ENCODE measurements at places on chromosomes 7 and 10.

GRCh38 chr10:13984647-13985155 lies 346.0 kb downstream of the FRMD4A start:
- no peak for DNase-seq

DNA sequence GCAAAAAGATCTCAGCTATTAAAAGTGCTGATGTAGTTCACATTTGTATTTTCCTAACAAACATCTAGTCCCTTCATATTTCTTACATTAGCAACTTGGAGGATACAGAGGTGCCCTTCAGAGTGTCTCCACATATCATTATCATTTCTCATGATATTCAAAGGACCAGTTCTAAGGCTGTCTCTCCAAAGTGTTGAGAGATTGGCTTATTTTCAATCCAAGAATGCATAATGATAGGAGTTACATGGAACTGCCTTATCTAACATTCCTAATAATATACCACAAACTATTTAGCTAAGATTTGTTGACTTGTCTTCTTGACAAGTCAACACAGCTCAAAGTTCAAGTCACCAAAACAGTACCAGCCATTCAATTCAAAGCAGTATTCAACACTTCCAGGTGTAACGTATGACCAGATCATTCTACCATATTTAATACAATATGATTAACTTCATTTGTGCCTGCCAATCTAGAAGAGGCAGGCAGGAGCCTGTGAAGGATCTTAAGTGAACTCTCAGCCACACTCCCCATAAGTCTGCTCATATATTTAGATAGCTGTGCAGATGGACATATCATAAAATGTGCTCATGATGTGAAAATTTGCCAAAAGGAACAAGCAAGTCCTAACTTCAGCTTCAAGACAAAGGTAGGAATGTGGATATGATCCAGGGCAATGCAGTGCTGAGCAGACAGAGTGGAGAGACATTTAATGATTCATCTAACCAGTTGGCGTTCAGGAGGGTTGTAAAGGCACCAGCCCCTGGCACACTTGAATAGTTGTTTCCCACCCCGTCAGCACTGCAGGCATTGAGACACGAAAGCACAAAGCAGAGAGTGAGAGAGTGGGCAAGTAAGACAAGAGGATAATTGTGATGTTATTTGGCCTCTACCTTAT lies 108.3 kb downstream of the MTERF1 start:
- DNase-seq: peak; percentile 54

DNA sequence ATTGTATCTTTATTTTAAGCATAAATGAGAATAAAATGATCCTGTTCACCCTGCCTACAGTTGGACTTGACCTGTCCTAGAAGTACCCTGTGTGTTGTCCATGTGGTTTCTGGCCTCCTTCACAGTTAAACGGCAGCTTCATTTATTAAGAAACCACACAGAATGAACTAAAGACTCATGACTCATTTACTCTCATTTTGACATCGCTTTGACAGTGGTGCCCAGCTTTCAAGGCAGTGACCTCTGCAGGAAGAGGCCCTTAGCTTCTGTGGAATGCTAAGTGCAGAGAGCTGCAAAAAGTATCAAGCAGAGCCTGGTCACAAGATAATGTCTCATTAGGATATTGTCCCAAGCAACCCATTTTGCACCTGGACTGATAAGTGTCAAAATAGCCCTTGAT lies 93.4 kb downstream of the AVL9 start:
- DNase-seq: peak; percentile 62

DNA sequence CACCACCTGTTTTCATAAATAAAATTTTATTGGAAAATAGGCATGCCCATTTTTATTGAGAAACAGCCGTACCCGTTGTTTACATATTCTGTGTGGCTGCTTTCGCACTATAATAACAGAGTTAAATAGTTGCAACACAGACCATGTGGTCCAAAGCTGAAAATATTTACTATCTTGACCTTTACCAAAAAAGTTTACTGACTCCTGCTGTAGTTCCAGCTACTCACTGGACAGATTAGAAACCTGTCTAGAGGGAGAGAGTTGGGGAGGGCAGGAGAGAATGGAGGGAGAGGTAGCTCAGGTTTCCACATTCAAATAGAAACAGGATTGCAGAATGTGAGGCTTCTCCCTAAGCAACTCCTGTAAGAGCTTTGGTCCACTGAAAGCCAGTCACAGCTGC lies 55.1 kb upstream of the GLCCI1 start:
- no peak for DNase-seq

DNA sequence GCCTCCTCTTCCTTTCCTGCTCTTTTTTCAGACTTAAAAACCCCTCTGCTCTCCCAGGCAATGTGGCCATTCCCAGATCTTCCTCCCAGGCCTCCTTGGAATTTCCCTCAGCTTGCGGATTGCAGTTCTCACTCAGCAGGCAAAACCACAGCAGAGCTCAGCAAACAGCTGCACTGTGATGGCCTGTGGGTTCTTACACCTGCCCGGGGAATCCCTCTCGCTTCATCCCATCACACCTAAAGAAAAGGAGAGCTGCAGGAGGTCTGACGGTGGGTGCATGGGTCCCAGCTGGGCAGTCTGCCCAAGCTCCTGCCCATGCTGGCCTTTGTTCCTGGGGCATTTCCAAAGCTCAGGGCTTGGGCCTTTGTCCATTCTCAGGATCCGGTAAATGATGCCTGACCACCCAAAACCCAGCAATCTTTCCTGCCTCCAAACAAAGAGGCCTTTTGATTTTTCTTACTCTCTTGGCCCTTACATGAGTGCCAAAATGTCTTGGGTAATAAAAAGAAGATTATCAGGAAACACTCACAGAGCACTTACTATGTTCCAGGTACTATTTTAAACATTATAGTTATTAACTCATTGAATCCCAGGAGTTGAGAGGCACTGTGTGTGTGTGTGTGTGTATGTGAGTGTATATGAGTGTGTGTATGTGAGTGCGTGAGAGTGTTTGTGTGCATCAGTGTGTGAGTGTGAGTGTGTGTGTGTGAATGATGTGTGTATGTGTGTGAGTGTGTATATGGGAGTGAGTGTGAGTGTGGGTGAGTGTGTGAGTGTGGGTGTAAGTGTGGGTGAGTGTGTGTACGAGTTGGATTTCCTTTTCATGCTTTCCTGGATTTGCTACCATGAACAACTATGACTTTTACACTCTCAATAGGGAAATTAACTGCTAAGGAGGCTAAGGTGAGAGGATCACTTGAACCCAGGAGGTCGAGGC lies 64.5 kb upstream of the PODXL start:
- no peak for DNase-seq

- no peak for DNase-seq
These were observed 85.1 kb downstream of the DNMBP start for GRCh38 chr10:99924451-99925255.

DNA sequence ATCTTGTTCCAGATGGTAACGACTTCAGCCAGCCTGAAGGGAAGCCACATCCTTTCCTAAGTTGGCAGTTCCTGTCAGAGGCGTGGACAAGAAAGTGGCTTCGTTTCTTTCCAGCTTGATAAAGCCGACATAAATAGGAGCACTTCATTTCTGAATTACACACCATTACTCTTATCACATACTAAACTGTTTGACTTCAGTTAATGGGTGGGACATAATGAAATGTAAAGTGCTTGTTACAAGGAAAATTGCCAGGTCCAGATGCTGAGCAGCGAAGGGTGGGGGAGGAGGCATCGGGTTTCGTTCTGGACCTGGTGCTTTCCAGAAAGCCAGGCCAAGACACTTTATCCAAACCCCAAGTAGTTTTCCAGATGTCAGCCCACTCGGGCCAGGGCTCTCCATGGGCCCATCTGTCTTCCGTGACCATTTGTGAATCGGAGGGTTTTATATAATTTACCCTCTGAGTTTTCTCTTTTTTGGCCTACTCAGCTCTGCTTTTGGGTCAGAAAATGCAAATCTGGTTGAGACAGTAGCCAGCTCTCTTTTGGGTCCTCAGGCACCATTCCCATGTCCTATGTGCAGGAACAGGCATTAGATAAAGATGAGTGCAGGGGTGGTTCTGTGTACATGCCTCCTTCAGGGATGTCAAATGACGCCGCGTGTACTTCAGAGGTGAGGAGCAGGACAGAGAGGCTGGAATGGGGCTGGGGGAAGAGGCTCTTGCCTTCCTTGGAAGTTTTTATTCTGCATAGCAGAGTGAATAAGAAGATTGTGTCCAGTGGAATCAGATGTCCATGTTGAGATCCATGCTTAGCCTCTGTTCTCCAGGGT lies 90.2 kb downstream of the TACC2 start:
- DNase-seq: no peak

- DNase-seq: no peak
These were observed 260.1 kb downstream of the WDR37 start for GRCh38 chr10:1316121-1316808.

DNA sequence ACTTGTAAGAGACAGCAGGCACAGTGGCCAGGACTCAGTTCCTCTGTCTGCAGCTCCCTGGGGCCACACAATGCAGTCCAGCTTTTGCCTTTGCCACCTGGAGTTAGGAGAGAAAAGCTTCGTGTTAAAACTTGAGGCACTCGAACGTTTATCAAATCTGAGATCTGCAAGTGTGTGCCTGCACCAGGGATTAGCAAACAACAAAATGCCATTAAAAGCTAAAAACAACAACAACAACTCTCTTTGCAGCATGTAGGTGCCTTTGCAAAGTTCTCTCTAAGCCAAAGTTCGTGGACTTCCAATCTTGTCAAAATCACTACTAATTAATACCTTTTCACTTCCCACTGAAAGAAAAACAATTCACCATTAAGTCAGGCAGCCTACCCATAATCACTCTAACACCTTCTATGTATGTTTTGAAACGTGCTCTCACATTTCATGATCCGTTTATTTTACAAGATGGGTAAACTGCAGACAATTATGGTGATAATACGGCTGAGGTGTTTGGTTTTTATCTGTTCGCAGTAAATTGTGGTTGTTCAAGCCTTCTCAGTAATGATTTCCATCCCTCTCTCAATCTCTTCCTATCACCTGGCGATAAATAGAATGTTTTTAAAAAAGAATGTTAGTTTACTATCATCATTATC lies 36.2 kb upstream of the SDK1 start:
- no peak for DNase-seq

- DNase-seq: no peak
These were observed 187.5 kb downstream of the GPAM start for GRCh38 chr10:111996103-111996502.

DNA sequence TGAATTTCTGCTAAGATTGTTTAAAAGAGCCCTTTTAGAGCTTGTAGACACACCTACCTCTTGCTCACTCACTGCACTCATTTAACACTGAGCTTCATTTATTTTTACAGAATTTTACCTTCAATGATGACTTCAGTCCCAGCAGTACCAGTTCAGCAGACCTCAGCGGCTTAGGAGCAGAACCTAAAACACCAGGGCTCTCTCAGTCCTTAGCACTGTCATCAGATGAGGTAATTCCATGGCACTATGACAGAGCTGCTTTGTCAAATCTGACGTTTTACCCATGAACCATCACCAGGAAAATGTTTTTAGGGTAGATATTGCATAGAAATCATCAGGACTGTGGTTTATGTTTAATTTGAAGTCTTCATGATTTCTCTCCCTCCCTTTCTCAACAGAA lies 38.2 kb downstream of the PON1 start:
- DNase-seq: no peak

GRCh38 chr7:66735850-66736249 lies 4.7 kb upstream of the RABGEF1 start:
- no peak for DNase-seq

DNA sequence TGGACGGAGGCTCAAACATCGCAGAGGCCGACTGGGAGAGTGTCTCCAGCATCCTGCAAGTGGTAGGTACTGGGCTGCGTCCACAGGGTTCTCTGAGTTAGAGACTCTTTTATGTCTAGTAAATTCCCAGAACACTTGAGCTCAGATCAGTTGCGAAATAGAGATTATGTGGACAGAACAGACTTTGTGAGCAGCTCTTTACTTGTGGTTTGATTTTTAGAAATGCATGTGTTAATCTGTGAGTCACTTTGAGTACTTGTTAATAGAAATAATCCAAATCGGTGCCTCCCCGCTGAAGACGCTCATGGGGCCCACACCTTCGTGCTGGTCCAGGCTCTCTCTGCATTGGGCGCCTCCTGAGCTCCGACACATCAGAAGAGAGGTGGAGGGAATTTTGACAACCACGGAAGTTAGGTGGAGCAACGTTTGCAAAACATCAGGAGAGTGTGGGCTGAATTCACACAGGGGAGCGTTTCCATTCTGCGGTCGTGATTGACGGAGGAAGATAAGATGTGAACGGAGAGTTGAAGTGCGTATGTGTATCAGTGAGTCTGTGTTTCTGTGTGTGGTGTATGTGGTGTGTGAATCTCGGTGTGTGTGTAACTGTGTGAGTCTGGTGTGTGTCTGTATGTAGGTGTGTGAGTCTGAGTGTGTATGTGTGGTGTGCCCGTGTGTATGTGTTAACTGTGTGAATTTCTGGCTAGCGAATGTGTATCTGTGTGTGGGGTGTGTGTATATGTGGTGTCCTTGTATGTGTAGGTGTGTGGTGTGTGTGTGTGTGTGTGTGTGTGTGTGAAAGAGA lies 32.1 kb downstream of the PFKP start:
- DNase-seq: peak; percentile 79

DNA sequence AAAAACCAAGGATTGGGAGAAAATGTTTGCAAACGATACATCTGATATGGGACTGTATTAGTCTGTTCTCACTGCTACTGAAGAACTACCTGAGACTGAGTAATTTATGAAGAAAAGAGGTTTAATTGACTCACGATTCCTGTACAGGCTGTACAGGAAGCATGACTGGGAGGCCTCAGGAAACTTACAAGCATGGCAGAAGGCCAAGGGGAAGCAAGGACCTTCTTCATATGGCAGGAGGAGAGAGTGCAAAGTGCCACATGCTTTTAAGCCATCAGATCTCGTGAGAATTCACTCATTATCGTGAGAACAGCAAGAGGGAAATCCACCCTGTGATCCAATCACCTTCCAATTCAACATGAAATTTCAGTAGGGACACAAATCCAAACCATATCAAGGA lies 11.0 kb downstream of the ZNF713 start:
- DNase-seq: no peak

DNA sequence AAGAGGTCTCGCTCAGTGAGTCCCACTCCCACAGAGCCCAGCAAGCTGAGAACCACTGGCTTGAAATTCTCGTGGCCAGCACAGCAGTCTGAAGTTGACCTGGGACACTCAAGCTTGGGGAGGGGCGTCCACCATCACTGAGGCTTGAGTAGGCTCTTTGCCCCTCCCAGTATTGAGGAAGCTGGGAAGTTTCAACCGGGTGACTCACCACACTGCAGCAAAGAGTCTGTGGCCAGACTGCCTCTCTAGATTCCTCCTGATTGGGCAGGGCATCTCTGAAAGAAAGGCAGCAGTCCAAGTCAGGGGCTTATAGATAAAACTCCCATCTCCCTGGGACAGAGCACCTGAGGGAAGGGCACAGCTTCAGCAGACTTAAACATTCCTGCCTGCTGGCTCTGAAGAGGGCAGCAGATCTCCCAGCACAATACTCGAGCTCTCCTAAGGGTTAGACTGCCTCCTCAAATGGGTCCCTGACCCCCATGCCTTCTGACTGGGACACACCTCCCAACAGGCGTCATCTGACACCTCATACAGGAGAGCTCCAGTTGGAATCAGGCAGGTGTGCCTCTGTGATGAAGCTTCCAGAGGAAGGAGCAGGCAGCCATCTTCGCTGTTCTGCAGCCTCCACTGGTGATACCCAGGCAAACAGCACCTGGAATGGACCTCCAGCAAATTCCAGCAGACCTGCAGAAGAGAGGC lies 970.9 kb upstream of the LRRN3 start:
- no peak for DNase-seq

- DNase-seq: no peak
These were observed 9.2 kb upstream of the DDIT4 start for GRCh38 chr10:72264536-72264935.

Measured in skeletal muscle cell (primary cell).